ENCODE measurements at places on chromosomes 12 and 14.

DNA sequence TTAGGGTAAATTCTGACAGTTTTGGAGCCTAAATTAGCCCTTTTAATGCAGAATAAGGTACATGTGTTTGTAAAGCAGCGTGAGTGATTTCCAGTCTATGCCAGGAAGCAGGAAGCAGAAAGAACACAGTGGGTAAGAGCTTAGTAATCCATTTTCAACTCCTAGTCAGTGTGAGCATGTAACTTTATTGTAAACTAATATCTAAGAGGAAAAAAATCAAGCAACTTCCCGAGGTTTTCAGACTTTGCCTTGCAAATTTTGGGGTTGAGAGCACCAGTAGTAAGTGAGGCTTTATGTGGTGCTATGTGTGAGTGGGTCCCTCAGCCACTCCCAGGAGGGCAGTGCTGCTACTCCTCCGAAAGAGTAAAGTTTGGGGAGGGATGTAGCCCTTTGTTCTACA lies 2.9 kb downstream of the CIPC start:
- DNase-seq: no peak

- no peak for DNase-seq
These were observed 96.9 kb downstream of the NTN4 start for GRCh38 chr12:95693689-95694088.

- DNase-seq: no peak
These were observed 13.1 kb downstream of the NKX2-1 start for GRCh38 chr14:36506732-36507614.

DNA sequence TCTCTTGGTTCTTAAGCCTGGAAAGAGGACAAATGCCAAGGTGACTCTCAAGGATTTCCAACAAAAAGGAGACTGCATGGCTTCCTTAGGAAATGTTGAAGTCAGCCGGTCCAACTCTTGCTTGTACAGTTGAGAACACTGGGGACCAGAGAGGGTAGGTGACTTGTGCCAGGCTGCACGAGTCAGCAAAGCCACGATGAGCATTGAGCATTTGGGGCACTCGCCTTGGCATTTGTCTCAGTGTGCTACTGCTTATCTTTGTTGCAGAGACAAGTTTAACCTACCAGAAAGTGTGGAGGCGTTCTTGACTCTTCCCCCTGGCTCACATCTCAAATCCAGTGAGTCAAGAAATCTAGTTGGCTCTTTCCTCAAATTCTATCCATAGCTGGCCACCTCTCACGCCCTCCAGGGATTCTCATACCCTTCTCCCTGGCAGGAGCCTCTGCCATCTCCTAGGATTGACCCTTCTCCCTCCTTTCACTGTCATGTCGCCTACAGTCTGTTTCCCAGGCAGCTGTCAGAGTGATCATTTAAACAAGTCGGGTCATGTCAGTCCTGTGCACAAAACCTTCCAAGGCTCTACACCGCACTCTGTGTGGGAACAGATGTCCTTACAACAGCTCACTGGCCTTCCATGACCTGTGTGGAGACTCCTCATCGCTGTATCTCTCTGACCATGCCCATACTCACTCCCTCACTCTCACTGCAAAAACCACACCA lies 17.2 kb upstream of the KRT83 start:
- no peak for DNase-seq

GRCh38 chr12:112932485-112933128 lies 5.7 kb upstream of the OAS3 start:
- DNase-seq: no peak

All from NCI-H1105 (cell line).